Sigmoid colon (tissue), 7 donors: ENCODE measurements at places on chromosomes 2 and 18.

- no peak for DNase-seq
These were observed 148.3 kb downstream of the PLEKHA3 start for GRCh38 chr2:178628605-178629004.

- no peak for DNase-seq
These were observed 178.0 kb upstream of the SPOPL start for GRCh38 chr2:138323382-138324067.

DNA sequence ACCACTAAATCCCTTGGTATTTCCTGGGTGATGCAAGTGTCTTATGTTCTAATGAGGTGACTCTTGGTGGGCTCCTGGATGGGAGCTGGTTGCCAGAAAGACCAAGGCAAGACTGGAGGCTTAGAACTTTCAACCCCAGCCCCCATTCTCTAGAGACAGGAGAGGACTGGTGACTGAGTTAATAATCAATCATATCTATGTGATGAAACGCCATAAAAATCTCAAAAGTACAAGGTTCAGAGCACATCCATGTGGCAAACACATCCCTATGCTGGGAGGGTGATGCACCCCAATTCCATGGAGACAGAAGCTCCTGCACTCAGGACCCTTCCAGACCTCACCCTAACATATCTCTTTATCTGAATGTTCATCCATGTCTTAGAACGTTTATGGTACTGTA is 139.5 kb upstream of the LINC00305 start:
- DNase-seq: no peak

DNA sequence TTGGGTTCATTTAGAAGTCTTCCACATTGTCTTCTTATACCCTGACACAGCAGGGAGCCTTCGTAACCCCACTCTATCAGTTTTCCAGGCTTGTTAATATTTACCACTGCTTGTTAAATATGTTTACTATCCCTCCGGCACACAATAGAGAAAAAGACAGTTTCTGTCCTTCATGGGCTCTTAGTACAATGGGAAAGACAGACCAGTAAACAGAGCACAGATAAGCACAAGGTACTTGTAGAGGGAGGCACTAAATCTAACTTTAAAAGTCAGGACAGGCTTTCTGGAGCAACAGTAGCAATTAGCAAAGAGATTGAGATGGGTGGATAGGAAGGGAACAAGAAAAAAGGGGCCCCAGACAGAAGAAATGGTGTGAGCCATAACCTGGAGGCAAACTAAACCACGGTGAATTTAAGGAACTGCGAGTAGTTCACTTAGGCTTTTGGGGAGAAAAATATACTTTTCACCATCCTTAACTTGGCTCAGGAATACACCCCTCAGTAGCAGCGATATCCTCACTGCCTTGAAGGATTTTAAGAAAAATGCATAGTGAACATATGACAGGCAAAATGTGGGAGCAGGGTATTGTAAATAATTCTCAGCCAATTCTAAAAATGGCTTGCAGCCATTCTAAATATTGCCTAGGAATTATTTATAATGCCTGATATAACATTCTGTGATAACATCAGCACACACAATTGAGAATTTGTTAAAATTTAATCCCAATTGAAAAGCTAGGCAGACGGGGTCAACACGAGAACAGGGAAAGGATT is 383.7 kb downstream of the CDH2 start:
- no peak for DNase-seq
